ENCODE measurements at places on chromosomes 3 and 15.

- DNase-seq, result no peak
Observed at GRCh38 chr3:104044002-104044401, 1322.7 kb upstream of the ALCAM start.

DNA sequence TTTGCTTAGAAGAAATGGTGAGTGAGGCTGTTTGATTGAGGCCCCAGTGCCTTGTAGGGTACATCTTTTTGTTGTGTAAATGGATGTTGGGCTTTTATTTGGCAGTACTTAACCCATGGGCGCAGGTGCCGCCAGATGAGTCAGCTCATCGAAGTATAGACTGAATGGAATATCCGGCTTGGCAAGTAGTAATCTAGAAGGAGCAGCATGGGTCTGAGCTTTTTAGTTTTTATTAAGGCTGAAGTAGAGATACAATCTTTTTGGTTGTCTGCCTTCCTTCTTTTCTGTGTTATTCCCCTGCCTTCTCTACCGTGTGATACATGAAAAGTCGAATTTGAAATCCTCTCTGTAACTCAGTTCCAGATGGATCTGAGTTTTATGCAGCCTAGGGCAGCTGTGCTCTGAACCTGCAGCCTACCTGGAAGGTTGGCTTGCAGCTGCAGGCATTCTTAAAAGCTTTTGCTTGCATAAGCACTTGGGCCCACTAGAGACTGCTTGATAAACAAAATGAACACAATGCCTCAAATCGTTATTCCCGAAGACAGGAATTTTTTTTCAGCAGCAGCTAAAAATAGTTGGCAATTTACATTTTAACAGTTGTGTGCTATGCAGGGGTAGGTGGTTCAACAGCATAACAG is 177.5 kb upstream of the CGNL1 start:
- DNase-seq, result no peak

GRCh38 chr3:10006048-10006761 is 19.6 kb upstream of the EMC3 start:
- no peak for DNase-seq

- no peak for DNase-seq
Observed at GRCh38 chr15:72912121-72912520, 128.6 kb upstream of the ADPGK start.

- DNase-seq, result no peak
Observed at GRCh38 chr15:68510558-68510957, 68.2 kb upstream of the CORO2B start.

DNA sequence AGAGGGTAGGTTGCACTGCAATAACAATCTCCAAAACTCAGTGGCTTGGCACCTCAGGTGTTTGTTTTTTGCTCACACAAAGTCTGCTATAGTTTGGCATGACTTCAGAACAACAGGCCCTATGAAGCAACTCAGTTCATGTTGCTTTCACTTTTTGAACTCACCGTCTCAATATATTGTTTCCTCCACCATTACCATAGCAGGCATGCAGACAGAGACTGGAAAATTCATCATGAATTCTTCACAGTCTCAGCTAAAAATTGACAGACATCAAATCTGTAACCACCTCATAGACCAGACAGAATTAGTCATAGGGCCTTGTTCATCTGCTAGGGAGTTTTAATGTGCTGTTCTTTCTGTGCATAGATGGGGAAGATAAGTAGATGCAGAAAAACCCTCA is 161.4 kb upstream of the POU1F1 start:
- no peak for DNase-seq

- DNase-seq, result no peak
Observed at GRCh38 chr15:64011736-64012135, 34.5 kb downstream of the DAPK2 start.

GRCh38 chr15:39513936-39514335 is 66.9 kb upstream of the THBS1 start:
- no peak for DNase-seq

GRCh38 chr15:85313339-85313738 is 67.1 kb upstream of the AKAP13 start:
- DNase-seq, result no peak

DNA sequence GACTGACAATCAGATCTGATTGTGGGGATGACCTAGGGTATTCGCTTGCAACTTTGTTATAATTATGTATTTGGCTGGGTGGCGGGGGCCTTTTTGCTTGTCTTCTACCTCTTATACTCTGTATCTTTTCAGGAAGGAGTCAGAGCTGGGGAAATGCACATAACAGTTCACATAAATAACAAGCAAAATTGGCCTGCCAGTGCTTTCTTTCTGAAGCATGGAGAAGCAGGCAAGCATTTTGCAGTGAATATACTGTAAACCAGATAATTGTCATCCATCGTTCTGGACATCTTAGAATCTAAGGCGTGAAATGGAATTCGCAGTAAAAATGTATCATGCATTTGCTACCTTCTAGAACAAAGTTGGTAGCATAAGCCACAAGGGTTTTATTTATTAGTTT is 227.6 kb downstream of the CLSTN2 start:
- no peak for DNase-seq

GRCh38 chr15:101264011-101264410 is 12.2 kb upstream of the CHSY1 start:
- no peak for DNase-seq

DNA sequence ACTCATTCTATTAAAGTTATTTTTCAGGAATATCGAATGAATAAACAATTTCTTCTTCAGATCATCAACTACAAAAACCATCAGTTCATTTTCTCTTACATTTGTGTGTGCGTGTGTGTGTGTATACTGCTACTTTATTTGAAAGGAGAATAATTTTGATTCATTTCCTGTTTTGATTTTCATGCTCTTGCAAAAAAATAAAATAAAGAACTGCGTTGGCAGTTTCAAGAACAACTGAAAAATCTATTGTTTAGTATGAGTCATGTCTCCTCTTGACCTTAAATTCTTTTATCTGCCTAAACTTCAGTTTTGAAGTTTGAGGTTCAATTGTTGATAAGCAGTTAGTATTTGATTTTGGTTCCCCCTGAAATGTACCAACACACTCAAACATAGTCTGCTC is 540.8 kb downstream of the FGF12 start:
- no peak for DNase-seq

- DNase-seq, result no peak
Observed at GRCh38 chr3:106458952-106459351, 590.1 kb upstream of the CBLB start.

All from CD4-positive, alpha-beta T cell treated with Interferon gamma for 1 hour (primary cell).